Stimulated activated CD4-positive, alpha-beta T cell treated with anti-CD3 and anti-CD28 coated beads, Interleukin-12 subunit alpha, Interleukin-12 subunit beta, amount 100 ng/mL, for 48 hours (primary cell): ENCODE measurements at places on chromosomes 6 and 20.

DNA sequence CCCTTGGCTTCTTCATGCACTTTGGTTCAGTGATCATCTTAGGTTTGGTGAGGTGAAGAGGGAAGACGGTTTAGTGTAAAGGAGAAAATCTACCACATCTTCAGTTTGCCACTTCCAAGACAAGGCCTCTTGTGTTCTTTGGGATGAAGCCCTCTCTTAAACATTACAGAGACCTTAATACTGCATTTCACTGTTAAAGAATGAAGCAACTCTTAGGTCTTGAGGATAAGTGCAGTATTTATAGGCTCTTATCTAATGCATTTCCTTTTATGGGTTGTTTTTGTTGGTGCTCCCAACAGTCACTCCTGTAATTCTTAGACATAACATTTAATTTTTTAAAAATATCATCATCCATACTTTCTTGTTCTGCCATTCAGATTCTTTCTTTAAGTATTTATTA, 139.9 kb upstream of the LAMP5 start:
- DNase-seq, result no peak

DNA sequence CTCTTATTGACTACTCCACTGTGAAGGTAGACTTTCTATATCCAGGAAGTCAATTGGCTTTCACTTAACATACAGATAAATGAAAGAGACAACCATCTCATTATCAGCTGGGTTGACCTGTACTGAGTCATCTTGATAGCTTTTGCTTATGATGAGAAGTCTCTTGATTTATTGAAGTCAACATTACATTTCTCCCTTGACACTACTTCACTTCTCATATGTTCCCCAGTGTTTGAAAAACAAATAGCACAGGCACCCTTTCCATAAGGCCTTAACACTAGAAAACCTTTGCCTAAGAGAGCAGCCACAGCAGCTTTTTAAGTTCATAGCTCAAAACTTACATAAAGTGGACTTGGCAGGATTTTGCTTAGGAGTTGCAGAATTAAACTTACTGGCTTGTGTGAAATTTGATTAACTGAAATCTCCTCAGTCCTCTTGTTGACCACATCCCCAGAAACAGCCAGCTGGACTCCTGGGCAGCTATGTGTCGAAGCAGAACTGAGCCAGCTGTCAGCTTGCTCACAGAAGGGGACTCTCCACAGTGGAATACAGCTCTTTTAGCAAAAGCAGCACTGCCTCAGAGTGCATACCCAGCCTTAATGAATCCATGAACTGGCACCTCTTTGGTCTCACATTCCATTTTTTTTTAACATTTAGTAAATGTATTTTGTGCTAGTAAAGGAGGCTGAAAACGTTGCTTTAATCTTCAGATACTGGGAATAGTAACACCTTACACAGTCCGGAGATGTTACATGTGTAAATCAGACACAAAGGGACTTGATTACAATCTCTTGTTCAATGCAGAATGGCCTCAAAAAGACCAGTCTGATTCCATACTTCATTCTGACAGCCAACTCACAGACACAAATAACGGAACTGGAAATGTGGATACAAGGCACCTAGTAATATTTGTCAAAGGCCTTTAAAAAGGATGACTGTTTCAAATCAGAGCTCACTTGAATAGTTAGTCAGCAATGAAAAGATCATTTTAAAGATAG, 1532.7 kb downstream of the HACE1 start:
- no peak for DNase-seq

GRCh38 chr6:163327921-163328320, 86.6 kb upstream of the QKI start:
- DNase-seq, result no peak

- no peak for DNase-seq
Observed at GRCh38 chr6:39821742-39822532, 29.8 kb downstream of the DAAM2 start.

- DNase-seq, result no peak
Observed at GRCh38 chr6:127550403-127550802, 26.6 kb upstream of the C6orf58 start.

- no peak for DNase-seq
Observed at GRCh38 chr6:154773610-154774089, 40.4 kb downstream of the SCAF8 start.

- no peak for DNase-seq
Observed at GRCh38 chr20:63022501-63022900, 15.7 kb upstream of the BHLHE23 start.

GRCh38 chr6:117034547-117034946, 157.5 kb downstream of the RFX6 start:
- no peak for DNase-seq

DNA sequence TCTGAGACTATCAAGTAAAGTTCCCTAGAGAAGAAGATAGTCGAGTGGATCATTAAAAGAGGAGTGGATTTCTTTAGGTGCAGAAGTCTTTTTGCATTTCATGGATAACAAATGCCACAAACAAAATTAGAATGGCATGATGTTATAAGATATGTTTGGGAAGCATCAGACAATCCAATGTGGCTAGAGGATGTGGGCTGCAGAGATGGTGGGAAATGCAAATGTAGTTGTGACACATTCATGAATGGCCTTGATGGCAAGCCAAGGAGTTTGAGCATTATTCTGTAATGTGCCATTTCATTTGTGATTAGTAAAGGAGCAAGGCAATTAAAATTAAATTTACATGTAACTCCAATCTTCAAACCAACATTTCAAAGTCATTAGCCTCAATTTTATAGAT, 211.9 kb downstream of the CENPW start:
- DNase-seq, result no peak

DNA sequence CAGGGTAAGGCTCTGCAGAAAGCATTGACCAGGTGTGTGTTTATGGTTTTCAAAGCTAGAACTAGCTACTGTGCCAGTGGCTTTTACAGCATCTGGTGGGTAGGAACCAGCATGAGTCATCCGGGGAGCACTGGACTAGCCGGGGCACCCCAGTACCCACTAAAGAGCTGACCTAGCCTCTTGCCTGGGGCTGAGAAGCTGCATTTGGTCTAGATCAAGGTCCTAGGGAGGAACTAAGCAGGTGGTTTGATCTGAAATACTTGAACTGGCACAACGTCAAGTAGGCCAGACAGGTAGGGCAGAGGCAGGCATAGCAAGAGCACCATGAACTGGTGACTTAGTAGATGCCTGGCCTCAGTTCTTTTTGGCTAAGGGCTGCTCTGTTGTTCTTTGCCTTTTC, 109.8 kb upstream of the PTPRK start:
- DNase-seq, result no peak

GRCh38 chr6:83952830-83953229, 80.7 kb upstream of the MRAP2 start:
- DNase-seq, result no peak

DNA sequence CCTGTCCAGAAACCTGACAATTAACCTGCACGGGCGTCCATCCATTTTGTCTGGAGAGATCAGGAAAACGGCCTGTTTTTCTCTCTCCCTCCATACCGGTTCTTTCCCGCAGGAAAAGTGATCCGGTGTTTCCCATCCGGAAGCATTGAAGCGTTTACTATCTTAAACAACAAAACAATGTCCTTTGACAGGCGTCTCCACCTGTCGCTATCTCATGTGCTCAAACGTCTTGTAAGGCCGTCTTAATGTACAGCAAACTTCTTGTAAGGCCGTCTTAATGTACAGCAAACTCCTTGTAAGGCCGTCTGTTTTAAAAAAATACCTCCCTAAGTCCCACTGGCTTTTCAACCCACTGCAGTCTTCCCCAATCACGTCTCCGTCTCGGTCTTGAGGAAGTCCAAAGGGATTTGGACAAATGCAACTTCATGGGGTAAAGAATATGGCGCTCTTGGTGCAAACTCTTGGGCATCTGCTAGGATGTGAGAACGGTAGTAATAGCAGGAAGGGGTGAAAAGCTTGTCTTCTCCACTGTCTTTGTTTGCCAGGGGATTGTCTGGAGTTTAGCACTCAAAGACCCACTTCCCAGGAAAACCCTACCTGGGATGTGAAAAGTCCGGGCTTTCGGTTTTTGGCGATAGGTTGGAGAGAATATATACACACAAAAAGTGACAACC, 29.9 kb upstream of the TRIM27 start:
- no peak for DNase-seq

GRCh38 chr6:27049863-27050781, 197.4 kb upstream of the PRSS16 start:
- no peak for DNase-seq

DNA sequence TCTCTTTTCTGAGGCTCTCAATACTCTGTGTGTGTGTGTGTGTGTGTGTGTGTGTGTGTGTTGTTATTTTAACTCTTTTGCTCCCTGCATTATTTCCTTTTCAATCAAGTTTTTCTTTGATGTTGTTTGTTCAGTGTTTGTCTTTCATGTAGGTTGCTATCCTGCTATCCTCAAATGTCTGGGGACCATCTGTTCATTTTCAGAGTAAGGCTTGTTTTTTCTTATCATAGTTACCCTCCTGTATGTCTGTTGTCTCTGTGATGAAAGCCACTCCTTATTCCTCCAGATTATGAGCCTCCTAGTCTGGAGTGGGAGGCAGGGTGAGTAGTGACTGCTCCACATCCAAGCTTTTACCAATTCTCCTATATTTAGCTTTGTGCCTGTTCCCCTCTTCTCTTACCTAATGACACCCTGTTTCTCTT, 9.2 kb downstream of the ENPP3 start:
- no peak for DNase-seq

DNA sequence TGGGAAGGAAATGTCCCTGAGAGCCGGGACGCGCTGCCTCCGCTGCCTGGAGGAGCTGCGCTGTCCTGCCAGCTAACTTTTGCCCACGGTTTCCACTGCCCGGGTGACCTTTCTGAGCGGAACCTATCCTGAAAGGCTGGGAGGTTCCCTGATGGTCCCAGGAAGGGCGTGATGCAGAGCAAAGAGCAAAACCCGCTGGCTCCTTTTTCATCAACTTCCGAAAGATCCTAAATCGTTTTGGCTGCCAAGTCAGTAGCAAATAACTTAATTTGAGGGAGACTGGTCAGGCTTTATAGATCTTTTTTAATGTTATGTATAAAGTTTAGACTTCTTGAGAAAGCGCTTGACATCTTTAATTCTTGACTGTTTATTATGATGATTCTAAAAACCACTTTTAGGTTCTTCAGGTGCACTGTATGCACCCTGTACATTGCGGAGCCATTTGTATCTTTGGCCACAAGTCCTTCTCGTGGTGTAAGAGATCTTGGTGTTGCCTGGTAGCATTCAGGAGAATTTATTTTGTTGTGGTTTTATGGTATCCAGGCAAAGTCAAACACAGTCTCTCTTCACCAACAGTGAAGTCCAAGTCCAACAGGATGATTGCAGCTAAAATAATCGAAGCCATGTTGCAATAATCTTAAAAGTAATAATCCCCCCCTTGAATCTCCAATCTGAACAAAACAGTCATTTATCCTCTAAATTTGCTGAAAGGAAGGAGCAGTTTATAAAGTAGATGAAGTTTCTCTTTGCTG, at the start of gene SYNE1:
Gene SYNE1 (minus strand): TSS at position 67 of the 752 bp plus-strand sequence. CDS start 9,031 bp downstream, outside the sequence.
- no peak for DNase-seq

- DNase-seq, result no peak
Observed at GRCh38 chr6:50959081-50959641, 140.5 kb downstream of the TFAP2B start.

- DNase-seq, result no peak
Observed at GRCh38 chr6:22071270-22072041, 225.4 kb downstream of the PRL start.

DNA sequence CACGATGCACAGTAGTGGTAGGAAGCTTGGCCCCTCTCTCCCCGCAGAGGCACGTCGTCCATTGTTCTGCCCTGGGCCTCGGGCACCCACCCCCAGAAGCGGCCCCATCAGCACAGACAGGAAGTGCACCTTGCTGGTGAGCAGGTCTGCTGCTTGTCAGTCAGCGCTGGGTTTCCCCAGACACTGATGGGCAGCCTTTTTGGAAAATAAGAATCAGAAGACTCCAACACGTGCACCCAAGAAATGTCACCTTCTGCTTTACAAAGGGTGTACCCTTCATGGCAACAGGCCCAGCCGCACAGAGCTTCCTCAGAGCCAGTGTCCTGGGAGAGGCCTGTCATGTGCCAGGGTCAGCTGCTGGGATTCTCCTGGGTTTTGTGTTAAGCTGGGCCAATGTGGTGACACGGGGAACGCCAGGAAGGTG, 34.7 kb upstream of the IRF4 start:
- no peak for DNase-seq

GRCh38 chr6:33502486-33502885, 48.1 kb downstream of the ZBTB9 start:
- DNase-seq, result no peak

- DNase-seq, result no peak
Observed at GRCh38 chr20:45780159-45780558, 11.5 kb downstream of the WFDC3 start.

DNA sequence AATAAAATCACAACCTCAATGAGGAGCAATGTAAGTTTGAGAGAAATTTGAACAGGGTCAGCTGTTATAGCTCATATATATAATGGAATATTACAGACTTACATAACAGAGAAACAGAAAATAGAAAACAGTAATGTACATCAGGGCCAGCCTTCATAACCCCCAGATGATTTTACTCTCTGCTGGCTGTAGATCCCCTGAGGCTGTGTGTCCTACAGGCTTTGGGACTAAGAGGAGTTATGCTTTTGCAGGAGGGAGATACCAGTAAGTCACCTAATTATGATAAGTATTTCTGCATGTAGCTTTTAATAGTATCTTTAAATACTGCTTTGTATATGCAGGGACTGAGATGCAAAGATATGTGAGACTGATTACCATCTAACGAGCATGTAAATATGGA, 105.8 kb upstream of the ASCC3 start:
- no peak for DNase-seq

DNA sequence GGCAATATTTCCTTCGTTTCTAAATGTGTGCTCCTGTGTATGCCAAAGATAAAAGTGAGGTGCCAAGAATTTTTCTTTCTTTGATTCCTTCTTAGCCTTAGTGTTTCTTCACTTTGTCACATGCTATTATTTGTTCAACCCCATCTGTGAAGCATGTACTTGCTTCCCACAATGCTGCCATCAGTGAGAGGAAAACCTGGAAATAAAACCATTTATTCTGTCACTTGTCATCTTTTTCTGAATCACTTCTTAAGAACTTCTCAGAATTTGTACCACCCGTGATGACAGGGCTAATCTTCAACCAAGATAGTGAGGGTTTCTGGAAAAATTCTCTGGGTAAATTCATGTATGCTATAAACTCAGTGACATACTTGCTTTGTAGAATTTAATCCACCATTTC, 450.1 kb downstream of the COL12A1 start:
- no peak for DNase-seq

DNA sequence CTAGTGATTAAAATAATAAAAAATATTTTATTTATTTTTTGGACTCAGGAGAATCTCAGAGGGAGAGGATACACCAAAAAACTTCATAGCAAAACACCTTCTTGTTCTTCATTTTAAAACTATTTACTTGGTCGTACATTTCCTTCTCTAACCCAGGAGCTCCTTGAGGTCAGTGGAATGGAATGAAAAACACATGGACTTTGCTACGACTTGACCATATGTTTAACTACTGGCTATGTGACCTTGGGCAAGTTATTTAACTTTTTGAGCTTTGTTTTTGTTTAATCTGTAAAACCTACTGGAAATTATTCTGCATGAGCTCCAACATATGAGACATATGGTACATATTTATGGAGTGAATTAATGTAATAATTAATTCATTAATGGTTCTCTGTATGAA, 1005.5 kb upstream of the CITED2 start:
- no peak for DNase-seq

- DNase-seq, result no peak
Observed at GRCh38 chr6:70163795-70164194, 139.1 kb downstream of the COL9A1 start.

- no peak for DNase-seq
Observed at GRCh38 chr20:30606990-30607389, 650.5 kb upstream of the DEFB115 start.

GRCh38 chr6:85470023-85470410, 20.1 kb downstream of the NT5E start:
- no peak for DNase-seq

- no peak for DNase-seq
Observed at GRCh38 chr6:44618371-44618770, 230.9 kb downstream of the CDC5L start.
